ENCODE measurements at places on chromosomes 3 and 15.

DNA sequence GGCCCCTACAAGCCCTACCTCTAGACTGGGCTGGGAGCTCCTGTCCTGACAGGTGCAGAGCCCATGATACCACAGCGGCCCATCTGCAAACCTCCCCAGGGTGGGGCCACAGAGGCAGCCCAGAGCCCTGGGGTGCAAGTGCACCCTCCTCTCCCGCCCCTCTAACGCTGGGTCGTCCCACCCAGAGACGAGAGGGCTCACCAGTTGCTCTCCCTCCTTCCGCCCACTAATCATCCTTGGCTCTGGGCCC is 742 bp downstream of the TNK2 start:
- no peak for DNase-seq

DNA sequence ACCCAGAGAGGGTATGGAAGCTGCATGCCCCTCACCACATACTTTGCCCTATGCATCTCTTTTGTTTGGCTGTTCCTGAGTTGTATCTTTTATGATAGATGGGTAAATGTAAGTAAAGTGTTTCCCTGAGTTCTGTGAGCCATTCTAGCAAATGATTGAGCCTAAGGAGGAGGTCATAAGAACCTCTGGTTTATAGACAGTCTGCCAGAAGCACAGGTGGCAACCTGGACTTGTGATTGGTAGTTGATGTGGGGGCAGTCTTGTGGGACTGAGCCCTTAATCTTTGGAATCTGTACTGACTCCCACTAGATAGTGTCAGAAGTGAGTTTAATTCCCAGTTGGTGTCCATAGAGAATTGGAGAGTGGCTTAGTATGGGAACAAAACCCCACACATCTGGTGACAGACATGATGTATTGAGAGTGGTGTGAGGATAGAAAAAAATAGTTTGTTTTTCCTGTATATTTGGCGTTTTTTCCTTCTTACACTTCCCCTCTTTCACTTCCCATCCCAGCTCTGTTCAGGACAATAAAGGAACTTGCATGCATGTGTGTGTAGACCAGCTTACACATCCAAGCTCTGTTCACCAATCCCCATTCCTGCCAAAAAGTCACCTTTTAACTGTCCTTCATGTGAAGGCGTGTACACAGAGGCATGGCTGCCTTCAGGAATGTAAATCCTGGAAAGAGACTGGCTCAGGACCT is 38.1 kb upstream of the SPPL2A start:
- DNase-seq, result no peak

- no peak for DNase-seq
These were observed 735 bp downstream of the GOLGA8B start for GRCh38 chr15:34582461-34583371.

GRCh38 chr3:188754267-188754666 is 417.5 kb upstream of the TPRG1 start:
- DNase-seq, result no peak

GRCh38 chr15:90079619-90080457 is 22.4 kb downstream of the IDH2 start:
- no peak for DNase-seq
